ENCODE measurements at places on chromosomes 1 and 21. TPM values are rescaled to one million over a fixed set of nuclear protein-coding genes. Genes with fewer than 3 reads are reported as not detected.

- peak; percentile 66 for ATAC-seq
These were observed 17.6 kb downstream of the SLC2A1 start for GRCh38 chr1:42940851-42941639.

GRCh38 chr1:115029526-115029925 is at the start of gene TSHB:
TSHB (plus strand) TSS chr1:115029826; CDS start chr1:115033363, 3,537 bp downstream.
- ATAC-seq, result no peak

- ATAC-seq, result peak; percentile 46
These were observed 2.4 kb upstream of the MMP23B start for GRCh38 chr1:1629430-1630190.

GRCh38 chr1:84410328-84411095 is 12.2 kb downstream of the DNASE2B start:
- ATAC-seq, result no peak

GRCh38 chr1:18637511-18637960 is 6.9 kb downstream of the PAX7 start:
- ATAC-seq, result no peak

DNA sequence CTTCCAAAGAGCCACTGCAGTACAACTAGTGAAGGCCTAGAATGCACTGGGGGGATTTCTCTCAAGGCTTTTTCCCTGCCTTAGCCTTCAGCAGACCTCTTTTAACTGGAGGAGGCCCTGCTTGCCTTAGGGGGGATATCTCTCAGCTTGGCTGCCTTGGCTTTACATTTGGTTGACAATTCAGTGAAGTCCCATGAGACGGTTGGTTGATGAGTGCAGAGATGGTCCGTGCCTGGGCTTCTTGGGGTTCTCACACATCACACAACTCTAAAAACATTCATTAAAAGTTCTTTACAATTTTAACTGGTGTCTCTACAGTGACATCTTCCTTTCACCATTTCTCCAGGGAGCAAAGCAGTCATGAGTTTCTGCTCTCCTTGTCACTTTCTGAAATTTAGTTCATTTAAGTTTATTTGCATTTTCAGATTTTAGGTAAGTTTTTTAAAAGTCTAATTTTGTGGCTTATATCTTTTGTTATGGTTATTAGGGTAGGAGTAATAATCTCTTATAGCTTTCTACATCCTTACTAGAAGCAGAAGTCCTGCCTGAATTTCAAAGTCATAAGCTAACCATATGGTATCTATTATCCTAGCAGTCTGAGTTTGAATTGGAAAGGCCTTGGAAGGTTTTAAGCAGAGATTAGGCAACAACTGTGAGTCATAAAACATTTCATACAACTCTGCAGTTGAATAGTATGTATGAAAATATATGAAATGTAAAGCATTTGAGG is 487.6 kb downstream of the DPYD start:
- no peak for ATAC-seq

DNA sequence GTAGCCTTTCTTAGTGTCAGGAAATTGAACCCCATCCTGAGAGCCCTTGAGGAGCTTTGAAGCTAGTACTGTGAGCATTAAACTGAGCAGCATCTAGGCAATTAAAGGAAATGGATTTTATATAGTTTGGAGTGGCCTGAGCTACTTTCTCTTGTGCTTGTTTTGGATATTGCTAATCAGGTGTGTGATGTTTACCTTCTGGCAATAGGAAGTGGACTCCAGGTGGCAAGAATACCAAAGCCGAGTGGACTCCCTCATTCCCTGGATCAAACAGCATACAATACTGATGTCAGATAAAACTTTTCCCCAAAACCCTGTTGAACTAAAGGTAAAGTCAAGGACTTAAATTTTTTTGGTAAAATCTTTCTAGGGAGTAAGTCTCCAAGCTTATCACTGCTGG is 79.4 kb downstream of the MACF1 start:
- ATAC-seq, result no peak

GRCh38 chr21:35743571-35743970 is 316.8 kb downstream of the SETD4 start:
- ATAC-seq, result no peak

FAM163A gene
- not detected for total RNA-seq

DNA sequence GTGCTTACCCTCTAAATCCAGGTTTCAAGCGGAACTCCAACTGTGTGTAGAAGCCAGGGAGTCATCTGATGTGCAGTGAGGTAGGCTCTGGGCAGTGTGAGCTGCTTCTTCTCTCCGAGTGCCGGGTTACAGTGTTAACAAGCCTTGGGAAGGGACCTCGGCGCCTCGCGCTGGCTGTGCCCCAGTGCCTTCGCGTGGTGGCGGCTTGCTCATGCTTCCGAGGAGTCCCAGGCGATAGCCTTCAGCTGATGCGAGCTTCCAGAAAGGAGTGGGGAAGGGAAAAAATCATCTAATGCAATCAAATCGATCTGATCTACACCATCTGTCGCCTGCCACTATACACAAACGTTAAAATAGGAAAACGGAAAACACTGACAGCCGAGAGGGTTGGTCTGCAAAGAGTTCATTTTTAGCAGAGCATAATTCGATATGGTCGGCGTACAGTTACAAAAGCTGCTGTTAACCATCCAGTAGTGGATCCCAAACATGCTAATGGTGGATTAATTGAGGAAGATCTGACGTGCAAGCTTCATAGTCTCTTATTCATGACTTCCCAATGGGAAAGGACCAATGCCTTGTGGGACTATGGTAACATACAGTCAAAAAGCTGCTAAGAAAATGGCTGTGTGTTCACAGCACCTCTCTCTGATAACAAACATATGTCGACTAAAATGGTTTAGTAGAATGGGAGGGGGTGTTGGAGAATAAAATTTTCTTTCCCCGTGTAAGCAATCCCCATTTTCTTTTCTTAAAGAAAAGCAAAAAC is 128.7 kb upstream of the DPYD start:
- no peak for ATAC-seq

DNA sequence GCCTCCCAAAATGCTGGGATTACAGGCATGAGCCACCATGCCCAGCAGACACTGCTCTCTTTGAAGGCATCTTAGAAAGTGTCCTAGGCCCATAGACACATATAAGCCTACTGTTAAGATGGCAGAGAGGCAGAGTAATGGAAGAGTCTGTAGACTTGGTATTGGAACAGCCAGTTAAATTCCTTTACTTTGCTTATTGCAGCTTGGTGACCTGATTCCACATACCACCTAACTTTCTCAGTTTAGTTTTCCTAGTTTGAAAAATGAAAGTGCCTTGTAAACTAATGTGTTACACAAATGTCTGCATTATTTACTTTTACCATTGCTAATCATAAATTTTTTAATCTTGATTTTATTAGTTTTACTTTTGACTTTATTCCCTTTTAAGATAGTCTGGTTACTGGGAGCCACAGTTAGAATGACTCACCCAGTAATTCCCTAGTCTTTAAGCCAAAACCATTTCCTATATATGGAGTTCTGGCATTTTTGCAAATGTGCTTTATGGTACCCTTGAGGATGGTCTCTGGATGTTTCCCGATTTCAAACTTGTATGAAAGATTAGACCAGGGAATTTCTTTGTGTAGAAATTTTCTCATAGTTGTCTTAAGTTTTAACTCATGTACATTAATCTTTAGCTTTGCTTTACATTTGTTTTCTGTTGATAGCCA is 6.4 kb downstream of the SMAP2 start:
- ATAC-seq, result no peak

AIM2 gene
- 47.2 TPM for total RNA-seq

KIF21B gene
- total RNA-seq, result 102 TPM

TNFRSF18 gene
- 796 TPM for total RNA-seq

DNA sequence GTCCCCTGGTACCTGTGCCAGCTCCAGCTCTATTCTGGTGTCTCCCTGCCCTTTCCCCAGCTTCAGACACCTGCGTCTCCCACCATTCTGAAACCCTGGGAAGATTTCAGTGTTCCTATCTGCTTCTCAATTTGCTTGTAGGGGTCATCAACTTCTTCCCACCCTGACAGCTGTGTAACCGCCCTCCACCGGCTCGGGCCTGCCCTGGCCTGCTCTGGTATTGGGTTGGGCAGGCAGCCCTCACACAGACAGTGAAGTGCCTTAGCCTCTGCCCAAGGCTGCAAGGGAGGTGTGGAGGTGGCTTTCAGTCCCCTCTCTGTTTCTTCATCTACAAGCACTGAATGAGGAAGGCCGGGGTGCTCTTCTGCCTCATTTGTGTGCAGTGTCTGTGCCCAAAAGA is 97.2 kb downstream of the LAMC2 start:
- ATAC-seq, result no peak

CFAP107 gene
- total RNA-seq, result not detected

- no peak for ATAC-seq
These were observed 1.5 kb downstream of the PHGDH start for GRCh38 chr1:119713039-119713748.

ODF2L gene
- 45.8 TPM for total RNA-seq

SYT11 gene
- 61.9 TPM for total RNA-seq

DNA sequence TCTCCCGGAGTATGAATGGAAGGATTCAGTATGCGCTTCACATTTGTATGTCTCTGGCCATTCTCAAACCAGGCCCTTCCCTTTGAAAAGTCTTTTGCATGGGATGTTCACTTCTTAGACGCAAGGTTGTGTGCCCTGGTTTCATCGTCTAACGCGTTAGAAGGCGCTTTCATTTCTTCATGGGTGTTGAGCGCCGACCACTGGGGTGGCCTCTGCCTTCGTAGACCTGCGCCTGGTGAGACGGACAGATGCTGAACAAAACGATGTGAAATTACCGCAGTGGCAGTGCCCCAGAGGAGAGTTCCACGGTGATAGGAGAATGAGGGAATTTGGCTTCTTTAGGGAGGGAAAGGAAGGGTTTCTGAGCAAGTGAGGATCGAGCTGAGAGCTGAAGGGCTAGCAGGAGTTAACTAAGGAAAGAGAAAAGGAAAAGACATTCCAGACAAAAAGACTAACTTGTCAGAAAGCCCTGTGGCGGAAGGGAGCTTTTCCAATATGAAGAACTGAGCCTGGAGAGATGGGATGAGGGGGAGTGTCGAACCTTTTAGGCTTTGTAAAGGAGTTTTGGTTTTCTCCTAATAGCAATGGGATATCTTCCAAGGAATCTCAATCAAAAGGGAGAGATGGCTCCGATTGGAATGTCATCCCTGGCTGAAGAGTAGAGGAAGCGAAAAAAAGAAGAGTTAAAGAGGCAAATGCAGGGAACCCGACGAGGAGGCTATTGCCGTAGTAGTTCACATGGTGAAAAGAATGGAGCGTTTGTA is 951 bp downstream of the GGPS1 start:
- peak; percentile 15 for ATAC-seq

DNA sequence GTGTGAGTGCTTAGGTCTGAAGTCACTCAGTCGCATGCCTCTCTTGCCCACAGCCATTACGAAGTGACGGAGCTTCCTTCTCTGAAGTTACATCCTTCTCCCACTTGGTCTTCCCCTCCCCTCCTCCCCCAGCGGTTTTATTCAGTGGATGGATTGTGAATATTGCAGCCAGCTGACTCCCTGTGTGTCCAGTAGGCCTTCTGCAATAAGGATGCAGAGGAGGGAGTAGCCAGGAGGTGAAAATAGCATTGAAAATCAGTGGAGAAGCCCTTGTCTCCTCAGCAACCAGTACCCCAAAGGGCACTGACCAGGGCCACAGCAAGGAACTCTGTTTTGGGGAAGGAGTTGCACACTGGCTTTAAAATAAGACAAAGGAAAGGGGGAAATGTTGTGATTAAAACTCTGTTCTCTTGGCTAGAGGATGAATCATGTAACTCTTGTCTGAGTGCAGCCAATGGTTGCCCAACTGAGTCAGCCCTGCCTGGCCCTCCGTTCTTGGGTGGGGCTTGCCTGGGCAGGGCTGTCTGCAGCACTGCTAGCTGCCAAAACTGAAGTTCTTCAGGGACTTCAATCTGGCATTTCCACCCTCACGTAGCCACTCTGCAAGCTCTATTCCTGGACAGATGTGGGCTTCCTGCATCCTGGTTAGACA is 4.3 kb downstream of the S100A10 start:
- peak; percentile 66 for ATAC-seq

DNA sequence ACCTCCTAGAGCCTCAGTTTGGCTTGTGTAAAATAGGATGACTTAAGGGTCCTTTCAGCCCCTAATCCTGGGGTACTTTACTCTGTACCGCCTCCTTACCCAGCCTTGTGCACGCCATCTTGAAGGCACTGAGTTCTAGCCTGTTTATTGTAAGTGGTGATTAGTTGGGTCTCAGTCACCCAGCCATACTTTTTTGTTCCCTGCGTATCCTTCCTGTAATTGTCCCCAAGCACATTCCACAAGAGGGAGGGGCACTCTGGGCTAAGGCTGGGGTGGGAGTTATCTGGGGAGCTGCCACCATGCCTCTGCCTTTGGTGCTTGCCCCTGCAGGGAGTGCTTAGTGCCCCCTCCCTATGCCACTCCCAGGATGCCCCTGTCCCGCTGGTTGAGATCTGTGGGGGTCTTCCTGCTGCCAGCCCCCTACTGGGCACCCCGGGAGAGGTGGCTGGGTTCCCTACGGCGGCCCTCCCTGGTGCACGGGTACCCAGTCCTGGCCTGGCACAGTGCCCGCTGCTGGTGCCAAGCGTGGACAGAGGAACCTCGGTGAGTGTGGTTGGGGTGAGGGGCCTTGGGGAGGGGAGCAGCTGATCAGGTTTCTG is 856 bp downstream of the FDPS start:
- ATAC-seq, result no peak

Data from activated T-helper 17 cell treated with anti-CD3 and anti-CD28 coated beads, Interleukin-2, amount 50 U/mL, for 72 hours (primary cell).